ENCODE measurements at places on chromosomes 11 and 22.

- no peak for DNase-seq
Measured at GRCh38 chr11:46655631-46656030, 38.3 kb downstream of the ATG13 start.

DNA sequence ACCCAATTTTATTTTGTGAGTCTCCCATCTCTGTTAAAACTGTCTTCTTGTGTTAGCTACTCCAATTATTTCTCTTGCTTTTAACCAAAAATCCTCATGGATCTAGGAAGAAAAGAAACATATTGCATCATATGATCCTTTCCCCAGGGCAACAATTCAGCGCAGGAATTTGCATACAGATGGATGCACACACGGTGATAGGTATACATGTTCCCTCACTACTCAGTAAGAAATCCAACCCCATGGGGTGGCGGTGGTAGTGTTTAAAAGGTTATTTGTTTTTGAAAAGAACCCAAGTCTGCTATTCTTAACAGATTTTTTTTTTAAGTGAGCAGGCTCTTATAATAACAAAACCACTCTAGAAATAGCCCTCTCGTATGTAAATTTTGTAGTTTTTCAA is 4.2 kb upstream of the SYN3 start:
- no peak for DNase-seq

GRCh38 chr11:102426570-102426969 is 26.0 kb downstream of the TMEM123 start:
- DNase-seq, result no peak

DNA sequence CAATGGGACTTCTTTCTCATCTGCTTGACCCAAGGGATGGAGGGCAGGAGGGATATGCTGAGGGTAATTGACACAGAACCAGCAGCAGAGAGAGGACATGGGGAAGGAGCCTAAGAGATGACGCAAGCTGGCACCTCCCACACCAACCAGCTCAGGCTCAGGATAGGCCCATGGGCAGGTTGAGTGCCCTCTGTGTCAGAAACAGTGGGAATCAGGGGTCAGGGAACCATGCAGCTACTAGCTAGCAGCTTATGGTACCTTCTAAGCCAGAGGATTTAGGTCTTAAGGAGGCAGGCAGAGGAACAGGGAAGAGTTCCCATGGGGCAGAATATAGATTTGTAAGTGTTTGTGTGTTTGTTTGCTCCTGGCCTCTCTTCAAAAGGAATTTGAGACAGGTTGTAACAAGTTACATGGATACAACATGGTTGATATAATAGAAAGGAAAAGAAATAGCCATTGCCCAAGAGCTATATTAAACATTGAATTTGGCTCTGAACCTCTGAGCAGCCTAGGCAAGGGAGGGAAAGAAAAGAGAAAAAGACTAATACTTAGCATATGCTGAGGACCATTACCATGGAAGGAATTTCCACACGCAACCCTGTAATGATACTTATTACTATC is 39.9 kb upstream of the NAV2 start:
- no peak for DNase-seq
